ENCODE measurements at places on chromosomes 5 and 9.

DNA sequence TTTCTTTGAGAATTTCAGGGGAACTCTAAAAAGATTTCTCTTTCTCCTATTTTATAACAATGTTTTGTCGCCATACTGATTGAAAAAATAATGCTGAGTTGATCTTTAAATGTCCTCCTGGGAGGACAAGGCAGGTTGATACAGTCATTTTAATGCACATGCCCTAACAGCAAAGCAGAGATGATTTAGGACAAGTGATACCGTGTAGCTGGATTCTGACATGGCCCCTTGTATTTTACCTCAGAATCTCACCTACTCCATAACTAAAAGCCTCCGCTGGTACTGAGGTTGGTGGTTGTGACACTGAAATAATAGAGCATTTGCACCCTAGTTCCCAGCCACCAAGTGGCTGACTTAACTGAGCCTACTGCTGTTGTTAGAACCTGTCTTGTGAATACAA lies 811 bp upstream of the LRRTM2 start:
- no peak for DNase-seq

DNA sequence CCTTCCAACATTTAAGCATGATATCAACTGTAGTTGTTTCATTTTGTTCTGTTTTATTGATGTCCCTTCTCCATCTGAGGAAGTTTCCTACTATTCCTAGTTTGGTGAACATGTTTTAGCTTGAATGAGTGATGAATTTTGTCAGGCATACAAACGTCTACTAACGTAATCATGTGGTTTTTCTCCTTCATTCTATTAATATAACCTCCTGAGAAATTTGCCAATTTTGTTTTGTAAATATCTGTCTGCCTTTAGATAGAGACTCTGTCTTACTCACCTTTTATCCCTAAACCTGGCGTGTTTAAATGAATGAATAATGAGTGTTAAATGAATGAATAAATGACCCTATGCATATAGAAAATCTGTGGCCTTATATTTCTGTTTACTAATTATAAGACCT lies 26.5 kb upstream of the NREP start:
- no peak for DNase-seq

GRCh38 chr9:108549184-108549583 lies 306.6 kb downstream of the ACTL7B start:
- no peak for DNase-seq

DNA sequence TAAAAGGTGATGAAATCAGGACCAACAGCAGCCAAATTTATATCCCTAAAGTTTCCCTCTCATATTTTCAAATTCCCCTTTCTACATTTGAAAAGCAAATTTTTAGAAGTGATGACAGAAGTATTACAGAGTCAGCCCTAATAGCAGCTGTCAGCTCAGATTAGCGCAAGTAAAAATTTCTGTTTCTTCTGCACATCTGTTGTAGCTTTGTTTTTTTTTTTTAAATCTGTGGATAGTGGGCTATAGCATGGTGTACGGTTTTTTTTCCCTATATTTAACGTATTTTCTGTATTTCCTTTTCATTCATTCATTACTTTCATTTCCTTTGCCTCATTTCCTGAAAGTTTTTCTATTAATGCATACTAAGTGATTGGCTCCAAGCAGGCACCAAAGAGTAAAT lies 99.1 kb downstream of the MACIR start:
- no peak for DNase-seq

- DNase-seq = no peak
Observed at GRCh38 chr9:128414461-128414860, 6.2 kb upstream of the CERCAM start.

DNA sequence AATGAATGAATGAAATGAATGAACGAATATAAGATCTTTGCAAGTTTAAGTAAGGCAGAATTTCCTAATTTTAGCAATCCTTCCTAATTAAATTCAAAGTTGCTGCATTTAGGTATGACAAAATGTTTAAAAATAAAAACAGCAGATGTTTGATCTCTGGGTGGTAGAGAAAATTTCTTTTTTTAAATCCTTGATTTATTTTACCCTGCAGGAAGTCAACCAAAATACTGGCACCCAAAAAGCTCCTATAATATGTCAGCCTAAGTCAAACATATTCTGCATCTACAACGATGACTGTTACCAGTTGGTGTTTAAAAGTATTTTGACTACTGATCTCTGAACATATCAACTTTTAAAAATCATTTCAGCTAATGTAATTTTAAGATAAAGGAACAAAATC lies 58.4 kb downstream of the TTC39B start:
- DNase-seq = no peak
